ENCODE measurements at places on chromosomes 2 and 18.

GRCh38 chr2:38099099-38100028 is 23.4 kb upstream of the CYP1B1 start:
- DNase-seq: no peak

DNA sequence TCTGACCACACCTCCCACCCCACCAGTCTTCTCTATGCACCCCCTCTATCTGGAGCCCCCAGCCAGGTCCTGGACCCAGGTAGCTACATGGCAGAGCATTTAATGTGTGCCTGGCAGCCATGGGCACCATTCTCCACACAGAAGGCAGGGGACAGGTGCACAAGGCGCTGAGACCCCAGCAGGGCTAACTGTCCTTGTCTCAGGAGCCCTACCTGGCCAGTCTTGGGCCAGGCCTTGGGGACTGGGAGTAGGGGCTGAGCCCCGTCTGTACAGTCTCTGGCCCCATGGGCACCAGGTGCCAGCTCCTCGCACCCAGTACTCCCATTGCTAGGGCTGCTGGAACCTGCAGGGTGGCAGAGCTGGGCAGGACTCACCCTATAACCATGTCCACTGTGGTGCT is 2.9 kb downstream of the GNLY start:
- DNase-seq: no peak

DNA sequence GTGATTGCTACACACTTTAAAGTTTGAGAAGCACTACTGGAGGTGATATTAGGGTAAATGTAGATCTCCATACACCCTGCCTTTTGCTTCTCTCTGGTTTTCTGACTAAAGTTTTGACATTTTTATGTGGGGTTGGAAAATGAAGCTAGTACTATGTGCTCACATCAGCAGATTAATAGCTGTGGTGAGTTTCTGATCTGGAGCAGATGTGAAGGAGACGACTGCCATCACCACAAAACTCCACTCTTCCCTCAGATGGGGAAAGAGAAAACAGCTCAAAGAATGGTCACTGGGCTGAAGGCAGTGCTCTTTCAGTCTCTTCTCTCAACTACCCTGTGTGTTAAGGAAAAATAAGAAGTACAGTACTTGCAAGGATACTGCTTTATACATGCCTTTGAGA is 37.2 kb downstream of the PLEKHA3 start:
- no peak for DNase-seq

GRCh38 chr2:23513872-23514793 is 129.2 kb downstream of the KLHL29 start:
- no peak for DNase-seq

DNA sequence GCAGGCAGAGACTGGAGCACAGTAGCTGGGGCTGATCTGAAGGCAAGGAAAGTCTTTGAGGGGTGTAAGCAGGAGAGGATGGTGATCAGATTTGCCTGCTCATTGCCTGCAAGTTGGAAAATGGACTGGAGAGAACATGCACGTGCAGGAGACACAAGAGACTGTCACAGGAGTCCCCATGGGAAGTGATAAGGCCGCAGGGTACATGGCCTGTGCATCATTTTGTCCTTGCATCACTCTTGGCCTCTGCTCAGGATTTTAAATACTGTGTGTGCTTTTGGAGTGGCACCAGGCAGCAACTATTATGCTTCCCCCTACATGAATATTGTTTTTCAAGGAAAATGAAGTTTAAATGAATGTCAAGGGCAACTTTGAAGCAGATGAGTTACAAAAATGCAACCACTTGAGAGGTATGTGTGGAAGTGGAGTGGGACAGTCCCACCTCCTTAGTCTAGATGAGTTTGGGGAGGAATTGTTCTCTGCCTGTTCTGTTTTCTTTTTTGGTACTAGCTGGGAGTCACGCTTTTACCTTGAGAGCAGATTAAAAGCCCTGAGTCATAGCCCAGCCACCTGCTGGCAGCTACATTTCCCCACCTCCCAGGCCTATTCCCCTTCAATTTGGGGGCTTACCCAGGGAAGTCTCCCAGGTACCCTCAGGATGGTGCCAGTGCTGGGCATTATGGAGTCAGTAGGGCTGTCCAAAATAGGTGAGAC is 19.3 kb downstream of the MAPK4 start:
- no peak for DNase-seq

DNA sequence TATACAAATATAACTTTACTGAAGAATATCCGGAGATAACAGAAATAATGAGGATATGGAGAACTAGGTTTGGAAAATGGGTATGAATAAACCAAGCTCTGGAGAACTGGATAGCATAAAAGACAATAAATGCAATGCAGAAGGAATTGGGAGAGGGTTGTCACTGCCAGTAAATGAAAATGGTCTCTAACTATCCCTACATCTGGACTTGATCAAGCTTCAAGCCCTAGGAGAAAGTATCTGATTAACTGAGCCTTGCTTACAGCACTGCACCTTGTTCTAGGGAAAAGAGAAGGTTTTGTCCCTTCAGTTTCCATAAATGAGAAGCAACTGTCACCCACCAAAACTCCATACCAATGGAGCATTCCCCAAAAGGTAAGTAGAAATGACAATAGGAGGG is 514.6 kb upstream of the ZEB2 start:
- DNase-seq: no peak

DNA sequence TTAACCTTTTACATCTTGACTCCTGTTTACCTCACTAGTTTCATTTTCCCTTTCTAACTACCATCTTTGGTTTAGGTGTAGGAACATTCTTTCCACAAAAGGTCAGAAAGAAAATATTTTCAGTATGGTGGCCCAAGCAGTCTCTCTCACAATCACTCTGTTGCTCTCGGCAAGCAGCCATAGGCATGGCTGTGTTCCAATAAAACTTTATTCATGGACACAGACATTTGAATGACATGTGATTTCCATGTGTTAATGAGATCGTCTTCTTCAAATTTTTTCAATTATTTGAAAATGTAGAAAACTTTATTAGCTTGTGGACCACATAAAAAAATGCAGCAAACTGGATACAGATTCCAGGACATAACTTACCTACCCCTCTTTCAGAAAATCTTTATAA is 109.7 kb upstream of the CNTNAP5 start:
- DNase-seq: no peak

DNA sequence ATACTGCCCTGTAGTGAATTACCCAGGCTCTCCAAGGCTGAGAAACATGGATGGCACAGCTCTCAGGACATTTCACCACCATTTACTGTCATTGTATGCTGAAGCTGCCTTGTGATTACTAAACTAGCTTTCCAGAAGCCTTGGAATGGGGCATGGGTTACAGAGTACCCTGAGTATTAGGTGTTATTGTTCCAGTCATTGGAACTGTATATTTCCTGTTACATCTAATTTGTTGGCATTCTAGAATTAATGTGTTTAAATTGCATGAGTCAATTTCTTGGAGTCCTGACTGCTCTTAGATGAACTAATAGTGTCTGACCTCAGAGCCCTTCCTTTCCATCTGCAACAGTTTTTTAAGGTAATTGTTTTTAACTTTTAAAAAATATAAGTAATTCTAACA is 9.0 kb downstream of the DGUOK start:
- no peak for DNase-seq

GRCh38 chr2:69816923-69817542 is 12.4 kb upstream of the GMCL1 start:
- DNase-seq: no peak
